ENCODE measurements at places on chromosomes 13 and 19.

- H3K4me3 ChIP-seq = no peak overlapping the region
- no peaks in the 10 kb centered on the region for H3K4me1 ChIP-seq
- no peak overlapping the region for H3K27ac ChIP-seq
- no peaks in the 10 kb centered on the region for H3K27me3 ChIP-seq
- DNase-seq = no peak
These were observed 328.9 kb upstream of the SLC10A2 start for GRCh38 chr13:103395139-103395538.

DNA sequence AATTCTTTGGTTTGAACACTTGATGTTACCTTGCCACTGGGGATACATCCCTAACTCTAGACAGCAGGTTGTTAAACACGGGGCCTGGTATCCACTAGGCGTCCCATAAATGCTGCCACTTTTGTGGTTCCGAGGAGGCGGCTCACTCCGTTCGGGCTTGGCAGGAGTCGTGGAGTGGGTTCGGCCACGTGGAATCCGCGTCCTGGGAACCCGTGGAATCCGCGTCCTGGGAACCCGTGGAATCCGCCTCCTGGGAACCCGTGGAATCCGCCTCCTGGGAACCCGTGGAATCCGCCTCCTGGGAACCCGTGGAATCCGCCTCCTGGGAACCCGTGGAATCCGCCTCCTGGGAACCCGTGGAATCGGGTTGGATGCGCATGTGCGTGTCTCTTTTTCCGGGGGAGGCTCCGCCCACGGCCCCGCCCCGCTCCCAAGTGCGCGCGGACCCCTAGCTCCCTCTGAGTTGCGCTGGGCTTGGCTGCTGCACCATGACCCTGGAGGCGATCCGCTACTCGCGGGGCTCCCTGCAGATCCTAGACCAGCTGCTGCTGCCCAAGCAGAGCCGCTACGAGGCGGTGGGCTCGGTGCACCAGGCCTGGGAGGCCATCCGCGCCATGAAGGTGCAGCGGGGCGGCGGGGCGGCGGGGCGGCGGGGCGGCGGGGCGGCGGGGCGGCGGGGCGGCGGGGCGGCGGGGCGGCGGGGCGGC, at the start of gene MRI1:
TSS of gene MRI1 (plus strand) at position 422 of the 707 bp plus-strand sequence. CDS start at position 489, 67 bp downstream.
- DNase-seq = peak; percentile 76
- no peaks in the 10 kb centered on the region for H3K27me3 ChIP-seq
- H3K4me3 ChIP-seq = peak within 1 kb of the TSS; percentile 79
- peaks cover 16% of the 10 kb centered on the region for H3K36me3 ChIP-seq

GRCh38 chr19:7869453-7869909, 4.7 kb downstream of the PRR36 start:
- no peaks in the 10 kb centered on the region for H3K36me3 ChIP-seq
- peaks cover 54% of the 10 kb centered on the region for H3K27me3 ChIP-seq
- peak overlapping the region; percentile 41 for H3K4me3 ChIP-seq
- peaks cover 37% of the 10 kb centered on the region for H3K4me1 ChIP-seq
- no peak overlapping the region for H3K27ac ChIP-seq
- DNase-seq = peak; percentile 76

- H3K27ac ChIP-seq = no peak overlapping the region
- peaks cover 13% of the 10 kb centered on the region for H3K27me3 ChIP-seq
- no peak overlapping the region for H3K4me3 ChIP-seq
- DNase-seq = no peak
These were observed 19.3 kb upstream of the DPP9 start for GRCh38 chr19:4742723-4743646.

GRCh38 chr13:88932950-88933349, 1261.8 kb downstream of the SLITRK5 start:
- no peak overlapping the region for H3K4me3 ChIP-seq
- H3K27ac ChIP-seq = no peak overlapping the region
- DNase-seq = no peak
- H3K36me3 ChIP-seq = no peaks in the 10 kb centered on the region

GRCh38 chr13:73715114-73715910, 418.9 kb downstream of the KLF12 start:
- peak overlapping the region; percentile 59 for H3K4me3 ChIP-seq
- DNase-seq = peak; percentile 88
- peaks cover 43% of the 10 kb centered on the region for H3K4me1 ChIP-seq

DNA sequence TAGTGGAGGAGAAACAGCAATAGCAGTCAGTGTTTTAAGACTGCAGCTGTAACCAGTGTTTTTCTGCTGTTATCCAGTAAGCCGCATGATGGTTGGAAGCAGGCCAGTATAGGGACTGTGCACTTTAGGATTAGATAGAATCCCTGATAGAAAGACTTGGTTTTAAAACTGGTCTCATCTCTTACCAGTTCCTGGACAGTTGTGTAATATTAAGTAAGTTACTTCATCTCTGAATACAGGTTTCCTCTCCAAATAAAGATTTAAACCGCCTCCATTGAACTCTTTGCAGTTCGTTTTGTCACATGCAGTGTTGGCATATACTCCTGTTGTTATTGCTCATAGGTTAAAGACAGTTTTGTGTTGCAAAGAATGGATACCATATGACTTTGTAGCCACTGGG, 25.6 kb downstream of the URI1 start:
- DNase-seq = no peak
- H3K27me3 ChIP-seq = no peaks in the 10 kb centered on the region

GRCh38 chr13:94444826-94445225, 34.7 kb downstream of the DCT start:
- no peaks in the 10 kb centered on the region for H3K4me1 ChIP-seq
- no peak for DNase-seq
- no peaks in the 10 kb centered on the region for H3K27me3 ChIP-seq

- no peak overlapping the region for H3K4me3 ChIP-seq
- H3K27me3 ChIP-seq = no peaks in the 10 kb centered on the region
- no peaks in the 10 kb centered on the region for H3K36me3 ChIP-seq
- no peak overlapping the region for H3K27ac ChIP-seq
These were observed 108.1 kb upstream of the GJB6 start for GRCh38 chr13:20340136-20340758.

DNA sequence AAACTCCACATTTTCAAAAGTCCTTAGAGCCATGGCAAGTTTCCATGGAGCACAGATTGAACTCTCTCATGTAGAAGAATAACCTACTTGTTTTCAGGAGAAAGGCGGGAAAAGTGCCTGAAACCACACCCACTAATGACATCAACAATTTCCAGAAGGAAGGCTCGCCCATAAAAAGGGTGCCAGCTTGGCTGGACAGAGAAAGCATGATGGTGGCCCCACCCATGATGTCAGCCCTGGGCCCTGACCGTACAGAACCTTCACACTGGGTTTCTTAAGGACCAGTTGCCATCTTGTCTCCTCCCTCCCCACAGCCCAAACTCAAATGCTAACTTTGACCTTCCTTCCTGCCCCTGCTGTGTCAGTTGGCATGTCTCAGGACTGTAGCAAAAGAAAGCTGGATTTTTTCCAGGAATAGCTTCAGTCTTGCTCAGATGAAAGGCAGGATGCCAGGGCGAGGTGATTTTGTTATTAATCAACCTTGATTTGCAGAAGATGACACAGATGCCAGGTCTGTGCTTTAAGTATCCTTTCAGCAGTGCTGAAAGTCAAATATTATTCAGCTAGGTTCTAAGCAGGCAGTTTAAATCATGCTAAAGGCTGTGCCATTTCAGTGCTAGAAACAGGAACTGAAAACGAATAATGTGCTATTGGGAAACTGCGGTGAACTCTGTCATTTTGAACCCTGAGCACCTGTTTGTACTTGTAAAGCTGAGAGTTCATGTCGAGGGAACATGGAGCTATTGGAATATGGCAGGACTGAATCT, 89.5 kb upstream of the RFC3 start:
- H3K4me3 ChIP-seq = no peak overlapping the region
- DNase-seq = no peak
- no peaks in the 10 kb centered on the region for H3K36me3 ChIP-seq
- peaks cover 12% of the 10 kb centered on the region for H3K4me1 ChIP-seq
- H3K27ac ChIP-seq = peak overlapping the region; percentile 48
- H3K27me3 ChIP-seq = no peaks in the 10 kb centered on the region

- no peak overlapping the region for H3K4me3 ChIP-seq
- H3K4me1 ChIP-seq = no peaks in the 10 kb centered on the region
- no peaks in the 10 kb centered on the region for H3K27me3 ChIP-seq
- H3K36me3 ChIP-seq = no peaks in the 10 kb centered on the region
- no peak overlapping the region for H3K27ac ChIP-seq
- no peak for DNase-seq
These were observed 151.5 kb upstream of the RXFP2 start for GRCh38 chr13:31587698-31588266.

GRCh38 chr13:35947315-35947714, 183.9 kb downstream of the DCLK1 start:
- H3K27me3 ChIP-seq = no peaks in the 10 kb centered on the region
- H3K27ac ChIP-seq = no peak overlapping the region
- H3K4me3 ChIP-seq = no peak overlapping the region
- DNase-seq = no peak
- no peaks in the 10 kb centered on the region for H3K36me3 ChIP-seq

- no peak for DNase-seq
- H3K27me3 ChIP-seq = no peaks in the 10 kb centered on the region
- peaks cover 81% of the 10 kb centered on the region for H3K36me3 ChIP-seq
- peak overlapping the region; percentile 70 for H3K27ac ChIP-seq
- H3K4me1 ChIP-seq = peaks cover 36% of the 10 kb centered on the region
- H3K4me3 ChIP-seq = no peak overlapping the region
These were observed 15.3 kb upstream of the RAB8A start for GRCh38 chr19:16096280-16096855.

DNA sequence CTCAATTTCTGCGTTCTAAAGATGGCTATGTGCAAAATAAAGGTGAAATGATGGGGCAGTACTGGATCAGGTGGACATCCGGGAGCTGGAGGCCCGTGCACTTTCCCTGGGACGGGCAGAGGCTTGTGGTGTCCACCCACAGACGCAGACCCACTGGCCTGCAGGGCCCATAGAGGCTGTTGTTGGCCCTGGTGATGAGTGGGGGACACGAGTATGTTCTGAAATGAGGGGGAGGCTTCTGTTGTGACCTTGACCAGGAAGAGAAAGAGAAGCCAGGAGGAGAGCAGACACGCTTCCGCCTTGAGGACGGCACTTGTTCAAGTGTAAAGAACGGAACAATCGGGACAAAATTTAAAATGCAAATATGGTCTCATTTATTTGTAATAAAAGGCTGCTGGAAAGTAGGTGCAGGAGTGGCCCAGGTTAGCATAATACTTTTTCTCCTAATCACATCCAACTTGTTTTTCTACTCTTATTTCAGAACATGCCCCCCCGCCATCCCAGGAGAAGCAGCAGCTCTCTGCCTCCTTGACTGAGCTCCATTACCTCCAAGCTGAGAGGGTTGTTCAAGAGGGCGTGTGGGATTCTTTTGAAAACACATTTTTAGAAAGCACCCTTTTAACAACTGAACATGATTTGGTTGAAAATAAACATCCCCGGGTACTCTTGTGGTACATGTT, 27.1 kb downstream of the ATP11A start:
- no peak overlapping the region for H3K4me3 ChIP-seq
- H3K4me1 ChIP-seq = no peaks in the 10 kb centered on the region
- no peaks in the 10 kb centered on the region for H3K36me3 ChIP-seq
- no peaks in the 10 kb centered on the region for H3K27me3 ChIP-seq
- no peak overlapping the region for H3K27ac ChIP-seq

GRCh38 chr19:459724-460511, 915 bp downstream of the SHC2 start:
- H3K4me3 ChIP-seq = no peak overlapping the region
- H3K27me3 ChIP-seq = peaks cover 24% of the 10 kb centered on the region
- H3K27ac ChIP-seq = no peak overlapping the region
- peaks cover 3% of the 10 kb centered on the region for H3K4me1 ChIP-seq

DNA sequence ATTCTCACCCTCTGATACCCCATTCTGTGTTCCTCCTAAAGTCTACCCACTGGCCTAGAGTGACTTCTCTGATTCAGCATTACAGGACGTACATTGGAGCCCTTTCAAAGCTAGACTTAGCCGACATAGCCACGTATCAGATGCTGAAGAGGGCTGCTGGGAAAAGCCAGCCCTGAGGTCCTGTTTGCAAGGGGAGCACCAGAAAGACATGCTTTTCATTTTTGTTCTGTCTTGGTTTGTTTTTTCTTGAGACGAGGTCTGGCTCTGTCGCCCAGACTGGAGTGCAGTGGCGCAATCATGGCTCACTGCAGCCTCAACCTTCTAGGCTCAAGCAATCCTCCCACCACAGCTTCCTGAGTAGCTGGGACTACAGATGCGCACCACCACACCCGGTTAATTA, 6.3 kb upstream of the ZSWIM4 start:
- no peaks in the 10 kb centered on the region for H3K27me3 ChIP-seq
- H3K36me3 ChIP-seq = no peaks in the 10 kb centered on the region
- peaks cover 47% of the 10 kb centered on the region for H3K4me1 ChIP-seq

DNA sequence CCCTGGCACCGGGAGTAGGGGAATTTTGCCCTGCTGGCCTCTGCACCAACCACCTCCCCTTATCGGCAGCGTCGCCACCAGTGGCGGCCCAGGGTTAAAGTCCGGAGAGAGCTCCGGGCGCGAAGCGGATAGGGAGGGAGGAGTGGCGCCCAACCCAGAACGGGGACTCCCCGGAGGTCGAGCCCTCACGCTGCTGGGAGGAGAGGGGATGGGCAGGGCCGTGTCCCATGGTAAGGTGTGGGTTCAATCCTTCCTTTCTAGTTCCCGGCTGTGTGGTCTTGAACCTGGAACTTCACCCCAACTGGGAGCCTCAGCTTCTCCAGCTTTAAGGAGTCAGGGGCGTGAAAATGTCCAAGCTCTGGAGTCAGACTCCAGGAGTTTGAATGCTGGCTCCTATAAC, 23.3 kb upstream of the BCL3 start:
- H3K27ac ChIP-seq = no peak overlapping the region
- peaks cover 5% of the 10 kb centered on the region for H3K27me3 ChIP-seq
- DNase-seq = no peak
- no peaks in the 10 kb centered on the region for H3K36me3 ChIP-seq

DNA sequence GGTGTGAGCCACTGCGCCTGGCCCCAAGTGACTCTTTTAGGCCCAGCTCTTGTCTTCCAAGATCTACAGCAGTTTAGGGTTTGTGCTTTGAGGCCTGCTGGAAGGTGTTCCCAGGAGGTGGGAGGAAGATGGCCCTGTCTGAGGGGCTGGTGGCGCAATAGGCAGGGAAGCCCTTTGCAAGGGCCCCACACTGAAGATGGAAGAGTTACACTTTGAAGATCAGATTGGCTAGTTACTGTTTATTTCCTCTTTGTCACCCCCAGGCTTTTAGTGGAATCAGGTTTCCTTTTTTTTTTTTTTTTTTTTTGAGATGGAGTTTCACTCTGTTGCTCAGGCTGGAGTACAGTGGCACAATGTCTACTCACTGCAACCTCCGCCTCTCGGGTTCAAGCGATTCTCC, 1.9 kb upstream of the RABAC1 start:
- no peaks in the 10 kb centered on the region for H3K27me3 ChIP-seq
- H3K36me3 ChIP-seq = no peaks in the 10 kb centered on the region
- H3K27ac ChIP-seq = no peak overlapping the region
- H3K4me3 ChIP-seq = no peak overlapping the region
- H3K4me1 ChIP-seq = peaks cover 19% of the 10 kb centered on the region
- DNase-seq = no peak

- no peak overlapping the region for H3K4me3 ChIP-seq
- H3K36me3 ChIP-seq = no peaks in the 10 kb centered on the region
- H3K27ac ChIP-seq = no peak overlapping the region
- H3K4me1 ChIP-seq = peaks cover 15% of the 10 kb centered on the region
- no peaks in the 10 kb centered on the region for H3K27me3 ChIP-seq
These were observed 321.7 kb downstream of the DLEU7 start for GRCh38 chr13:50521831-50522149.

- H3K4me3 ChIP-seq = no peak overlapping the region
- no peak for DNase-seq
- H3K27ac ChIP-seq = no peak overlapping the region
- H3K4me1 ChIP-seq = peaks cover 12% of the 10 kb centered on the region
- peaks cover 4% of the 10 kb centered on the region for H3K36me3 ChIP-seq
These were observed 8.7 kb downstream of the IFNL1 start for GRCh38 chr19:39304701-39305571.

Data from activated CD8-positive, alpha-beta memory T cell treated with anti-CD3 and anti-CD28 coated beads, Interleukin-2, amount 10 ng/mL, durations not matched to agents 7 days and 5 days (primary cell).